H9 (cell line): ENCODE measurements at places on chromosomes 12 and 14. TPM values are rescaled to one million over a fixed set of nuclear protein-coding genes. Genes with fewer than 3 reads are reported as not detected.

DNA sequence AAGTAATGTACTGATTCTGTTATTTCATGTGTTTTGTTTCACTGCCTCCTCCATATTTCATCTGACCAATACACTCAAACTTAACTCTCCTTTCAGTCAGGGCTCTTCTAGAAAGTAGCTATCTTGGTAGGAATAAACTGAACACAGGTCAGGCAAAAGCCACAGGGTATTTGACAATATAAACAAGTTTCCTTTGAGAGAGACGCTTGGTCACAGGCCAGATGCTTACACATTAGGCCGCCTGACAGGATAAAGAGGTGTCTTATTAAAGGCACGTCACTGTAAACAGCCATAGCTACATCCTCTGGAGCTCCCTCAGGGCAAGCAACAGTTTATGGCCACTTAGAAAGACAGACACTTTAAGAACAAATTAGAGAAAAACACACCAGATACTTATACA is 607.5 kb downstream of the SLC6A15 start:
- no peak for DNase-seq
- no peak overlapping the region for H3K27ac ChIP-seq
- H3K4me3 ChIP-seq: no peak overlapping the region
- H3K27me3 ChIP-seq: no peaks in the 10 kb centered on the region
- no peaks in the 10 kb centered on the region for H3K36me3 ChIP-seq

DNA sequence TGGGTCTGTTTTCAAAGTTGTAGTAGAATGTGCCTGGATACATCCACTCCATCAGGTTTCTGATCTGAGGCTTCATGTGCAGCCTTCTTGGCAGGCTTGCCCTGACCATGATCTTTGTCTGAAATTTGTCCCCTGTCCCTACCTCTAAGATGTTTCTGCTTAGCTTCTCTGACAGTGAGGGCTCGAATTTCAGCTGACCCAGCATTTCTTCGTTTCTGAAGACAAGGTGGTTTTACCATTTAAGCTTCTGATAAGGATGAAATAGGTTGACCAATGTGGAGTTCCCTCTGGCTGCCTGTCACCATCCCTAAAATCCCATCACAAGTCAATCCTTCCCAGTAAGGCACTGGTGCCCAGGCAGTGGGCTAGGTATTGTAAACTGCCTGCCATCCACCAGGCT is 57.0 kb downstream of the CMKLR1 start:
- H3K36me3 ChIP-seq: no peaks in the 10 kb centered on the region
- no peak overlapping the region for H3K4me3 ChIP-seq
- DNase-seq: no peak
- H3K27ac ChIP-seq: no peak overlapping the region

GRCh38 chr12:27246774-27247173 is 2.7 kb downstream of the STK38L start:
- no peak for DNase-seq
- no peak overlapping the region for H3K27ac ChIP-seq
- peaks cover 3% of the 10 kb centered on the region; the same call in 1 of the 3 replicates for H3K36me3 ChIP-seq
- no peak overlapping the region for H3K4me3 ChIP-seq
- no peaks in the 10 kb centered on the region for H3K27me3 ChIP-seq

DNA sequence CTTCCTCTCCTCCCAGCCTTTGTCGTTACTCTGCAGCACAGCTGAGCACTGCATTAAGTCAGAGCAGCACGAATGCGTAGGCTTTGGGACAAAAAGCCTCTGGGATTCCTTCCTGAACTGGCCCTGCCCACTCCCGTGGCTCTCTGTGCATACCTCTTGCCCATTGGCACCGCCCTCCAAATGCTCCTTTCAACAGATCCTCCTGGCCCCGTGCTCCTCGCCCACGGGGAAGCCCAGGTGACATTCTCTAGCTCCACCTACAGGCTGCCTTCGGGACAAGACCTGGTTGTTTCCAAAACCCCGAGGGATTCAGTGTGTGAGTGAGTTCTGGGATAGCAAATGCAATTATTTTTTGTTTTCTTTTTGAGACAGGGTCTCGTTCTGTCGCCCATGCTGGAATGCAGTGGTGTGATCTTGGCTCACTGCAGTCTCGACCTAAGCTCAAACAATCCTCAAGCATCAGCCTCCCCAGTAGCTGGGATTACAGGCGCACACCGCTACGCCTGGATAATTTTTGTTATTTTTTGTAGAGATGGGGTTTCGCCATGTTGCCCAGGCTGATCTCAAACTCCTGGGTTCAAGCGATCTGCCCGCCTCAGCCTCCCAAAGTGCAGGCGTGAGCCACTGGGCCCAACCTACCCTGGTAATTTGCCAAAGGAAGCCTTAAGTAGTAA is 17.9 kb upstream of the TDRD9 start:
- peak overlapping the region; percentile 48 for H3K4me3 ChIP-seq
- DNase-seq: peak; percentile 94
- no peak overlapping the region for H3K27ac ChIP-seq

- no peak for DNase-seq
- H3K27ac ChIP-seq: no peak overlapping the region
- H3K4me1 ChIP-seq: 0 out of 2 replicates have a peak, but pooled peaks cover 3% of the 10 kb centered on the region
- no peaks in the 10 kb centered on the region for H3K36me3 ChIP-seq
These were observed 99.2 kb downstream of the PPM1A start for GRCh38 chr14:60348211-60348610.

GRCh38 chr14:47919997-47920396 is 244.6 kb upstream of the MDGA2 start:
- DNase-seq: no peak
- H3K27ac ChIP-seq: no peak overlapping the region
- H3K36me3 ChIP-seq: no peaks in the 10 kb centered on the region
- no peaks in the 10 kb centered on the region for H3K4me1 ChIP-seq
- no peaks in the 10 kb centered on the region for H3K27me3 ChIP-seq

- no peak for DNase-seq
- no peaks in the 10 kb centered on the region for H3K36me3 ChIP-seq
- H3K27ac ChIP-seq: no peak overlapping the region
These were observed 230.2 kb upstream of the TBX3 start for GRCh38 chr12:114913871-114914801.

DNA sequence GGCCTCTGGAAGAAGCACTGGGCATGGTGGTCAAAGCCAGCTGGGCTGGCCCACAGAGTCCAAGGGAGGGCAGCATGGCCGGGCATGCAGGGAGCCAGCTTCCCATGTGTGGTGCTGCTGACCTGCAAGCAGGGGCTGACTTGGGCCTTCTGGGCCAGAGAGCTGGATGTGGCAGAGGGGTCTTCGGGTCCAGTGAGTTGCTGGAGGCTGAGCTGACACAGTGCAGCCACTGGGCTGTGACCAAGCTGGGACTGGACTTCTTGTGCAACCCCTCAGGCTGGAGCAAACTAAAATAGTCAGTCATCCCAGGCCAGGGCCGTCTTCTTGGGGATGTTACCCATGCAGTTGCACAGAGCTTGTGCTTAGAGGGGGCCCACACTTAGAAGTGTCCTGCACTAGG is 7.3 kb upstream of the RIN3 start:
- no peak overlapping the region for H3K4me3 ChIP-seq
- H3K27me3 ChIP-seq: no peaks in the 10 kb centered on the region
- no peaks in the 10 kb centered on the region for H3K36me3 ChIP-seq
- no peaks in the 10 kb centered on the region for H3K4me1 ChIP-seq

- no peaks in the 10 kb centered on the region for H3K27me3 ChIP-seq
- peak overlapping the region; percentile 53 for H3K4me3 ChIP-seq
- no peak overlapping the region for H3K27ac ChIP-seq
- H3K36me3 ChIP-seq: peaks cover 5% of the 10 kb centered on the region
- no peaks in the 10 kb centered on the region; the same call in 1 of the 2 replicates for H3K4me1 ChIP-seq
- no peak for DNase-seq
These were observed 20.3 kb downstream of the SLC25A29 start for GRCh38 chr14:100285913-100286400.

- no peak overlapping the region for H3K4me3 ChIP-seq
- no peak for DNase-seq
- no peaks in the 10 kb centered on the region for H3K36me3 ChIP-seq
- H3K4me1 ChIP-seq: peaks cover 2% of the 10 kb centered on the region; the same call in 1 of the 2 replicates
- H3K27ac ChIP-seq: no peak overlapping the region
These were observed 900 bp upstream of the LRRC23 start for GRCh38 chr12:6903722-6904121.

DNA sequence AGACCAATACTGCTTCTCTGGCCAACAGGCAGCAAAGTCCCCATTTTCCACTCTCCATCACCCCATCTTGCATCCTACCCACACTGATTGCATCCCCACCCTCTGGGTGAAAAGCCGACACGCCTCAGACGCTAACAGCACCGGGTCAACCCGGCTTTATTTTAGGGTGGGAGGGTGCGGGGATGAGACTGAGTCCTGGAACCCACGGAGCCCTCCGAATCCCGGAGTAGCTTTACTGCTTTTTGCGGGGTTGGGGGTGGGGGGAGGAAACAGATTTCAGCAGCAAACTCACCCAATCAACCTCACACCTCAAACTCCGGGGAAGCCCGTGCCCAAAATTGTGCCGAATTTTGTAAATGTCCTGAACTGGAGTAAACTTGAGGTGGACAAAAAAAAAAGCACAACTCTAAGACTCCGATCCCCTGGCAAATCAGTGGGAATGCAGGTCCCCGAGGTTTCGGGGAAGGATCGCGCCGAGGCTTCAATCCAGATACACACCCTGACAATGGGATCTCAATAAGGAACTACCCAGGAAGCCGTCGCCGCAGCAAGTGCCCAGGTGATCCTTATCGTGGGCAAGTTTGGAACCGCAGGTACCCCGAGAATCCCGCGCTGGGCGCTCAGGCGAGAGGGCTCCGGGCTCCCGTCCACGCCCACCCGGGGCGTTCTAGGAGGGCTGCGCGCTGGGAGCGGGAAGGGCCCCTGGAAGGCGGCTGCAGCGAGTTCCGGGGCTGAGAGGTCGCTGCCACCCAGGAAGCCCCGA is 1.1 kb downstream of the GCH1 start:
- H3K4me3 ChIP-seq: peak overlapping the region; percentile 72
- H3K27me3 ChIP-seq: peaks cover 13% of the 10 kb centered on the region; the same call in 1 of the 2 replicates
- no peak for DNase-seq
- H3K36me3 ChIP-seq: no peaks in the 10 kb centered on the region
- no peak overlapping the region for H3K27ac ChIP-seq
- H3K4me1 ChIP-seq: no peaks in the 10 kb centered on the region

The OTOGL gene
- total RNA-seq: 0.11 and 0.24 TPM in 2 replicates

The OR8S1 gene
- total RNA-seq: not detected in 2 replicates

The CPNE8 gene
- total RNA-seq: 1.9 and 2.4 TPM in 2 replicates

The RARG gene
- 42.6 and 43.7 TPM in 2 replicates for total RNA-seq
